ENCODE measurements at places on chromosomes 1 and 21. TPM values are rescaled to one million over a fixed set of nuclear protein-coding genes. Genes with fewer than 3 reads are reported as not detected.

DNA sequence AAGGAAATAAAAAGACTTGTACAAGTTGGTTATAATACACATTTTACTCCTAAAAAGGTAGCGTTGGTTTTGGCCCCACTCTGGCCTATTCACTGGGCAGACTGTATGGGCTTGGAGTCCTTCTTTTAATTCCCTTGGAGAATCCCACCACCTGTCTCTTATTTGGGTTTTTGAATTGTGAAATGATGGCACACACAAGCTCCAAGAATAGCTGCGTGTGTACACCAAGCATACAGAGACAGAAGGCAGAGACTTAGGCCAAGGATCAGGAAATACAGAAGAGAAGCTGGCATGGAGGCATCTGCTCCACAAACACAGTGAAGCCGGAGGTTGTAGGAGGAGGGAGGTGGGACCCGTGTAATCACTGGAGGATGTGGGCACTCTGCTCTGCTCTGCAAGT is 29.1 kb downstream of the DDR2 start:
- peaks cover 21% of the 10 kb centered on the region for H3K4me1 ChIP-seq
- H3K4me3 ChIP-seq: no peak overlapping the region
- DNase-seq: no peak

DNA sequence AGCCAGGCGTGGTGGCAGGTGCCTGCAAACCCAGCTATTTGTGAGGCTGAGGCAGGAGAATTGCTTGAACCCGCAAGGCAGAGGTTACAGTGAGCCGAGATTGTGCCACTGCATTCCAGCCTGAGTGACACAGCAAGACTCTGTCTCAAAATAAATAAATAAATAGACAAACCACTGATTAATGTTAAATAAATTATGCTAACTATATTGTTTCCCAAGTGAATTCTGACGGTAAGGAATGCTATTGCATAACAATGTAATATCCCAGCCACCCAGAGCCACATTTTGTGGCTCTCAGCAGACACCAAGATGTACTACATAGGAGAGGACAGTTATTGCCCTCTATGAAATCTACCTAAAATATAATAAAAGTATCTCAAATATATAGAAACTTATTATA is 55.4 kb downstream of the LPGAT1 start:
- DNase-seq: no peak
- no peak overlapping the region for H3K27ac ChIP-seq
- H3K27me3 ChIP-seq: no peaks in the 10 kb centered on the region
- H3K4me3 ChIP-seq: no peak overlapping the region

- H3K4me1 ChIP-seq: peaks cover 8% of the 10 kb centered on the region
- H3K27ac ChIP-seq: no peak overlapping the region
- H3K27me3 ChIP-seq: peaks cover 56% of the 10 kb centered on the region
Observed at GRCh38 chr1:229130028-229130668, 140.8 kb upstream of the RAB4A start.

DNA sequence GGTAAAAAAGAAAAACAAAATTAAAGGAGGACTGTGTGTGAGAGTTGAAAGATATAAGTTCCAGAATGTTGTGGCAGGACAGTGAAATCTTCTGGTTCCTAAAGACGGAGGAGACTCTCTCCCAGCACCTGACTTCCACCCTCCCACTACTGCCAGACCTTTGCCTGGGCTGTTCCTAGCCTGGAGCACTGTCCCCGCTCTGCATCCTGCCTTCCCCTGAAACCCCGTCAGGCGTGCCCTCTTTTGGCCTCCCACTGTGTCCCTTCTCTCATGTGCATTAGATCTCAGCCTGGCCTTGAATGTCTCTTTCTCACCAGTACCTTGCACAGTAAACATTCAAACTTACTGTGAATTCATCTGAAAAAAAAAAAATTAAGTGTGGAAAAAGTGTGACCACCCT is 74.1 kb downstream of the VPS26C start:
- H3K4me1 ChIP-seq: peaks cover 20% of the 10 kb centered on the region
- no peaks in the 10 kb centered on the region for H3K27me3 ChIP-seq
- H3K4me3 ChIP-seq: no peak overlapping the region

DNA sequence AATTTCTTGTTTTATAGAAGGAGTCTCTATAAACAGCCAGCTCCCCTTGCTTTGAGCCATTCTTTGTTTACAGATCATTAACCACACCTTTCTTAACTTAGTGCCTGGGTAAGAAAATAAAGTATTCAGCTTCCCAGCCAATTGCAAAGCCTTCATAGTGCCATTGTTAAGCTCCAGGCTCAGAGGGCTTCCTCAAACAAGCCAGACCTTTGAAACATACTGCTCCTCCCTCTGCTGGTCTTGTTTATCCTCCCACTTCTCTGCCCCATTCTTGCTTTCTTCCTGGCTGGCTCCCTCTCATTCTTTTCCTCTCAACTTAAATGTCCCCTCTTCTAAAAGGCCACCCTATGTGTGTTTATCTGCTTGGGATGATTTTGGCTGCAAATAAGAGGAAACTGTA is 319.4 kb upstream of the ST6GALNAC5 start:
- H3K36me3 ChIP-seq: no peaks in the 10 kb centered on the region
- no peaks in the 10 kb centered on the region for H3K27me3 ChIP-seq
- no peak overlapping the region for H3K27ac ChIP-seq
- DNase-seq: no peak

DNA sequence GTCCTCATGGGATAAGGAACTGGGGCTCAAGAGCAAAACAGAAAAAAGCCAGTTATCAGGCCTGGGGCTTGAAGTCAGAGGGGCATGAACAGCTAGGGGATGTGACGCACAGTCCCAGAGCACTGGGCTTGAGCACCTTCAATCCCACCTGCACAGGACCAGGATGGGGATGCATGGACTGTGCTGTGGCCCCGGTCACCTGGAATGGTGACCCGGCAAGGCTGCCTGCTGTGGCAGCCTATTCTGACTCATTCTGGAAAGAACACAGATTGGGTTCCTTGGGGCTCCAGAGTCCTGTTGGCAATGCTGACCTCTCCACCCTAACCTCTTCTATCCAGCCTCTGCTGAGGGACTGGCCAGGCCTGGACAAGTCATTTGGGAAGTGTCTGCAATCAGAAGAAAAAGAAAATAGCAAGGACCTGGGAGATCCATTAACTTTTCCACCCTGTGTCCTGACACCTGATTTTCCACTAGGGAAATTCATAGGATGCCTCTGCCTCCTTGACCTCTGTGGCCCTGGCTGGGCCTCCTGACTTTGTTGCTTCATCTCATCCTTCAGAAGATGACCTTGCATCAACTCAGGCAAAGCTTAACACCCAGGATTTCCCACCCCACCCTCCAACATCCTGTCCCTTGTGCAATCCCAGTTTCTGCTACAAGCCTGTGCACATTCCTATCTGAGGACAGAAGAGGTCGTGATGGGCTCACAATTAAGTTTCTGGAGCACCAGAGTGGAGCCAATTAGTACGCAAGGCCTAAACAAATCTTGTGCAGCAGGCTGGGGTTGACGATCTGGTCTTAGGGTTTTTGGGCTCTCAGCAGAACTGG is 17.9 kb upstream of the FMOD start:
- peaks cover 29% of the 10 kb centered on the region for H3K27me3 ChIP-seq
- no peak for DNase-seq
- peaks cover 5% of the 10 kb centered on the region for H3K4me1 ChIP-seq
- H3K36me3 ChIP-seq: no peaks in the 10 kb centered on the region

COL6A2 gene
- 1,951 TPM for total RNA-seq

IL20 gene
- not detected for total RNA-seq

DNA sequence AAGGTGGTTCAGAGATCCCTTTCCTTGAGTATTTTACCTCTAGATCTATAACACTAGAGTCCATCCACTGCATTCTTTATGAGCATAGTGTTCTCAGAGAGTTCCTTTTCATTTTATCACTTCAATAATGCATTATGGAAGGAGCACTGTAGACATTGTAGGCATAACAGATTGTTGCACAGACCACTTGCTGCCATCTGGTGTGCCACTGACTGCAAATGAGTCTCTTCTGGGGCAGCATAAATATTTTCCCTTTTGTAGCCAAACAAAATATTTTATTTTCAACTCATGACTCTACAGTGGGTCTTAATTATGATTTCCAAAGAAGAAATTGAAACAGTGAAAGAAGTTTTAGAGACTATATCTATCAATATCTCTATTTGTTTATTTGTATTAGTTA is 290.4 kb downstream of the OLFM3 start:
- no peaks in the 10 kb centered on the region for H3K4me1 ChIP-seq
- no peak overlapping the region for H3K4me3 ChIP-seq
- no peaks in the 10 kb centered on the region for H3K36me3 ChIP-seq
- DNase-seq: no peak
- no peak overlapping the region for H3K27ac ChIP-seq

DNA sequence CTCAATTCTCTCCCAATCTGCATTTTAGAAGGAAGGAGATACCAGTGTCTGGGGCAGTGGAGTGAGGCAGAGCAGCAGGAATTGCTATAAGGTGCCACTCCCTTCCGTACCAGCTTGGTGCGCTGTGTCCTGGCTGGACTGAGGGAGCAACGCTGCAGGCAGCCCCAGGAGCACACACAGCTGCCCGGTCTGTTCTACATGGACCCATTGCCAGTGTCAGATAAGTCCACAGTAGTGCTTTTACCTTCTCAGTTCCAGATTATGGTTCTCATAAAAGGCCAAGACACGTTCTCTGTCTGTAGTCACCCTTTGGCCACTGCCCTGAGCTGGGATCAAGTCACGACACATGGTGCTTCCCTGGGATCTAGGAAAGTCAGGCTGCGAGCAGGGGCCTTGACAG is 44.1 kb upstream of the BARHL2 start:
- peaks cover 7% of the 10 kb centered on the region for H3K27me3 ChIP-seq
- H3K4me3 ChIP-seq: no peak overlapping the region
- H3K36me3 ChIP-seq: no peaks in the 10 kb centered on the region
- no peak for DNase-seq
- H3K27ac ChIP-seq: no peak overlapping the region

GRCh38 chr1:228264090-228264829 is 56.4 kb downstream of the OBSCN start:
- peak; percentile 68 for DNase-seq
- H3K27ac ChIP-seq: no peak overlapping the region
- H3K27me3 ChIP-seq: no peaks in the 10 kb centered on the region

DNA sequence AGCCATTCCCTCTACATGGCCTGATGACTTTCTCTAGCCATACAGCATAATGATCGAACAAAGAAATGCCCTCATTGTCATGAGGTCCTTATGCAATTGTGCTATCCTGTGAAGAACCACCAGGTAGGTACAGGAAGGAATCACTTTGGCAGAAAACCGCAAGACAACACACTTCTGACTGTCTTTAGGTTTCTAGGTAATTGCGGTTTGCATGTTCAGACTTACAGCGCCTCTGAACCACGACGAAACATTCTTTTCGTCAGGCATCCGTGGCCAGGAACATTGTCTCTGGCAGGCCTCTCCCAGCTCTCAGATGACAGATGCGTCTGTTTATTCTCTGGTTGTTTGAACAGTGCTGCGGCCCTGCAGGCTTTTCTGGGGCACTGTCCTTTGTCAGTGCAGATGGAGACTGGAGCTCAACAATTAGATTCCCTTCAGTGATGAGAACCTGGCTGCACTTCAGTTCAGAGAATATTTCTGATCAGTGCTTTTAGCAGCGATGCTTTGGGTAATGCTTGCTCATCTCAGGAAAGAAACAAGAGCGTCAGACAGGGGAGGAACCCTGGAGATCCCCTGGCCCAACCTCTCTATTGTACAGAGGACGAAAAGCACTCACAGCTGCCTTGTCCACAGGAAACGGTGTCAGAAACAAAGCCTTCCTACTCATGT is 63.4 kb downstream of the B3GALT5 start:
- H3K27me3 ChIP-seq: no peaks in the 10 kb centered on the region
- no peak overlapping the region for H3K4me3 ChIP-seq
- no peaks in the 10 kb centered on the region for H3K4me1 ChIP-seq
- peak; percentile 30 for DNase-seq
- H3K36me3 ChIP-seq: no peaks in the 10 kb centered on the region
- no peak overlapping the region for H3K27ac ChIP-seq

DNA sequence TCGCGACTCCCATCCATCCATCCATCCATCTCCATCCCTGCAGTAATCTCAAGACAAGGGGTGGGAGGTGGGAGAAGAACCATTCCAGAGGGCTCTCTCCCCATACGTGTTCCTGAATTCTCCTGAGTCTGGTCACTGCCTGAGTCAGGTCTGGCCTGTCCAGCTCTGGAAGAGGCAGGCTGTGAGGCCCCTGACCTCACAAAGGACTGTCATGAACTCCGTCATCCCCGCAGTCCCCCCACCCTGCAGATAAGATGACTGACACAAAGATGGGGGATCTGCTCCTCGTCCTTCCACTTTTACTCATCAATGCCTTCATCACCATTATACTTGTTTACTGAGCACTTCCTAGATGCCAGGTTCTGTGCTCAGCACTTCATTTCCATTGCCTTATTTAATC is 1.6 kb upstream of the MAP7D1 start:
- H3K27me3 ChIP-seq: no peaks in the 10 kb centered on the region
- H3K4me3 ChIP-seq: peak overlapping the region; percentile 79
- peaks cover 1% of the 10 kb centered on the region for H3K36me3 ChIP-seq
- H3K4me1 ChIP-seq: peaks cover 66% of the 10 kb centered on the region
- DNase-seq: no peak

- H3K27me3 ChIP-seq: no peaks in the 10 kb centered on the region
- no peaks in the 10 kb centered on the region for H3K4me1 ChIP-seq
- no peak for DNase-seq
- no peak overlapping the region for H3K27ac ChIP-seq
Observed at GRCh38 chr1:107153014-107153413, 12.2 kb downstream of the NTNG1 start.

DNA sequence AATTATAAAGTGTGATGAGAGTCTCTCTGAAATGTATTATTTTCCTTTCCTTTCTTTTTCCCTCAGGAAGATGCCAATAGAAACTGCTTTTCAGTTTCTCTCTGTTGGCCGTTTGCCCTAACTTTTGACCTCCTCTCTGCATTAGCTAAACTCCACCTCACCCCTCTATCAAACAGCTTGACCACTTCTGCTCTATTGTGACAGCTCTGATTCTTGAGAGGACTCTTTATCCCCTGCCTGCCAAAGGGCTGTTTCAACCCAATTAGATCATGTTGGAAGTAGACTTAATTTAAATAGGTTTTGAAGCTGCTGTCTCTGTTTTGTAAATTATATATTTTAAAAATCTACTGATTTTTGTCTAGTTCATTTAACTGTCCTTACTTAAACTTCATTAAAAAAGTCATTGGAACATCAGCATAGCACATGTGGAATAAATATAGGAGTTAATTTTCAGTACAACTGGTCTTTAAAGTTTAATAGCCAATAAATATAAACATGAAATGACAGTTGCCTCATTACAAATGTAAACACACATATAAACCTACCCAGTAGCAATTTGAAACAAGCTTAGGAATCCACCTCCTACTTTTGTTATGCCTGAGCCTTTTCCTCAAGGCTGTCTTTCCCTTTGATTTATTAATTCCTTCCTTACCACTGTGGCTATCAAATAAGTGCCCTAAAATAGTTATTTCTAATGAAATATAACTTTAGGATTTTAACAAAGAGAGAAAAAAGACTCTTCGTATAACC is 152.0 kb downstream of the CHRM3 start:
- H3K27ac ChIP-seq: no peak overlapping the region
- H3K36me3 ChIP-seq: no peaks in the 10 kb centered on the region
- DNase-seq: no peak
- no peaks in the 10 kb centered on the region for H3K4me1 ChIP-seq
- H3K4me3 ChIP-seq: no peak overlapping the region
